HFFc6 (cell line): ENCODE measurements at places on chromosomes 3 and 15. TPM values are rescaled to one million over a fixed set of nuclear protein-coding genes. Genes with fewer than 3 reads are reported as not detected.

DNA sequence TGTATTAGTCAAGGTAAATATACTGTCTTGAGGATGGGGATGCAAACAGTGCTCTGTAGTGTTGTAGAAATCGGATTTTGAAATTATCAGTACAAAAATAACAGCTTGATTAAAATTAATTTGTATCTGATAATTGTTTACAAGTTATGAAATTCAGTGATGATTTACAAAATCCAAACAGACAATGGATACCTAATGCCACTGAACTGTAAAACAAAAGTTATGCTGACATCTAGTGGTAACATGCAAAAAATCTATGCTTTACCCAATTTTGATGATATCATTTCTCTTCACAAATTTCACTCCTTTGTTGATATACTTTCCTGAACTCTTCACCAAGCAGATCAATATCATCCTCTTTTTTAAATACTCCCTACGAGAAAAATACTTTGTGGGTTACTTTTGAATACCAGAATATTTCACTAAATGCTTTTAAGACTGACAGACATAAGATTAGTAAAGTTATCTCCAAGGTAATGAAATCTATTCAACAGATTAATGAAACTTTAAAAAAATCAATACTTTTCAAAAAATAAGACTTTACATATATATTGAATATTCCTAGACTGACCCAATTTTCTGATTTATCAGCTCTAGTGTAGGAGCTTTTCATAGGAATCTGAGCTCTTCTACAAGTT is 36.0 kb downstream of the MNS1 start:
- peak; percentile 11 for DNase-seq

DNA sequence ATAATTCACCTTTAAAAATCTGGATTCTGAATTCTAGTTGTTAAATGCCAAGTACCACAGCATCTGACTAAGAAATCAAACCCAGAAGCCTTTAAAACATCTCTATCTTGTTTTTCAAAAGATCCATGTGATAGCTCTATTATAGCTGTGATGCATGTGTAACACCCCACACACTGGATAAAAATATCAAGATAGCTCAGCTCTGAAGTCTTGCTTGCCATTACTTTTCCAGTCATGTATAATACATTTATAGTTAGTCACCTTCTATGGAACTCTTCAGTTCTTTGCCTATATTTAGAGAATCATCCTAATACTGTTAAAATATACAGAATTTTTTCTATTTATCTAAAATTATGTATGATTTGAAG is 11.6 kb downstream of the ARPP19 start:
- DNase-seq: peak; percentile 15

LRTM1 gene
- not detected in 2 replicates for total RNA-seq

- no peak for DNase-seq
Observed at GRCh38 chr3:148381051-148381450, 316.7 kb upstream of the AGTR1 start.

AGTR1 gene
- not detected in 3 replicates for total RNA-seq

DNA sequence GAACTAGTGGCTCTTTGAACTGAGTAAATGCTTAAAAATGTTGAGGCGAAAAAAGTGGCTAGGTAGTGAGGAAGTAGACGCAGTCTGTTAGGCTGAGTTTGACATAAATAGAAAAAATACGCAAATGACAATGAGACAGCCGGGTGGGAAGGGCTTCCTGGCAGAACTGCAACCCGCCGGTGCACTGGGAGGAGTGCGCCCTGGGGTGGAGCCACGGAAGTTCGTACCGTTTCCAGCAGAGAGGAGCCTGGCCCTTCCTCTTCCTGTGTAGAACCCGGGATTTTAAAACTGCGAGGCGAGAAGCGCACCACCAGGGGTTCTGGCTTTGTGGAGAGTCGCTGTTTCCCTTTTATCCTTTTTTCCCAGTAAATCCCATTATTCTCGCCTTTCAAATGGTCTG is 602.6 kb downstream of the PYDC2 start:
- peak; percentile 24 for DNase-seq

P2RY12 gene
- total RNA-seq: not detected in 3 replicates

DNA sequence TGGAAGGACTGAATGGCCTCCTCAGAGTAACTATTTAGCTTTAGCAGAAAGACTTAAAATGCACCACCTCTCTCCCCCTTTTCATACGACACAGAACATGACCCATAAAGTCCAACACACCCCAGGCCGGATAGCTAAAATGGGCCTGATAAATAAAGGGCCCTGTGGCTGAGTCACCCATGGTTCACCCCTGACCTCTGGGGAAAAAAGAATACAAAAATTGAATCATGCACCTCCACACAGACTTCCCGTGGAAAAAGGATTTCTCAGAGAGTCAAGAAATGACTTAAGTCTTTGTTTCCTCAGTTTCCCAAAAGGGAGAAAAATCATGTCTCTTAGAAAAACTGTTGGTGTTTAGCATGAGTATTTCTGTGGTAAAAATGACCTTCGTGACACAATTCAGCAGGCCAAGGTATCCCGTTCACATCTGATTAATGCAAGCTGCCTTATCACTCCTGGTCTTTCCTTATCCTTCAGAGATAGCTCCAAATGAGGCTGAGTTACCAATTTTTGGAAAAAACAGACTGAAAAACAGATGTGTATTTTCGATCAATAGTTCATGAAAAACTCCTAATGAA is 34.0 kb upstream of the ARHGEF3 start:
- peak; percentile 33 for DNase-seq

GRCh38 chr15:87631093-87631492 is 625.4 kb downstream of the NTRK3 start:
- no peak for DNase-seq

RBP2 gene
- total RNA-seq: not detected in 2 replicates

- DNase-seq: no peak
Observed at GRCh38 chr3:158094235-158095110, 11.7 kb downstream of the SHOX2 start.

- DNase-seq: peak; percentile 39
Observed at GRCh38 chr3:100245927-100246326, 14.9 kb upstream of the TBC1D23 start.

GRCh38 chr3:50599716-50600118 is 11.9 kb downstream of the CISH start:
- DNase-seq: no peak

GRCh38 chr3:28287046-28287445 is 45.6 kb downstream of the CMC1 start:
- DNase-seq: no peak

SPINK8 gene
- total RNA-seq: not detected in 3 replicates

DNA sequence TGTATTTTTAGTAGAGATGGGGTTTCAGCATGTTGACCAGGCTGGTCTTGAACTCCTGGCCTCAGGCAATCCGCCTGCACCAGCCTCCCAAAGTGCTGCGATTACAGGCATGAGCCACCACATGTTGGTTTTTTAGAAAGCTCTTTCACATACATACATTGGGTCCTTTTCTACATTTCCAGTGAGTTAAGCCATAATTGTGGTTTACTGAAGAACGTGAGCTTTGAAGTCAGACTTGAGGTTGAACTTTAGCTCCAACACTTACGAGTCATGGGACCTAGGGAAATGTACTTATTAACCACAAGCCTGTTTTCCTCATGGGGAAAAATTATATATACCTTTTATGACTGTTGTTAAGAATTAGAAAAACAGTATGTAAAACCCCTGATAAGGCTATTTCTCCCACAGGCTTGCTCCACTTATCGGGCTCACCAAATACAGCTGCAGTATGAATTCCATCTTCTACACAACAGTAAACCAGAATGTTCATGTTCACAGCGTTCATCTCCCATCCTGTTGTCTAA is 39.0 kb downstream of the GPR160 start:
- peak; percentile 59 for DNase-seq

RHOV gene
- total RNA-seq: 0.18 to 0.41 TPM in 2 of 3 replicates, not detected in the other

GRCh38 chr15:33145447-33145846 is 49.1 kb downstream of the FMN1 start:
- no peak for DNase-seq

DNA sequence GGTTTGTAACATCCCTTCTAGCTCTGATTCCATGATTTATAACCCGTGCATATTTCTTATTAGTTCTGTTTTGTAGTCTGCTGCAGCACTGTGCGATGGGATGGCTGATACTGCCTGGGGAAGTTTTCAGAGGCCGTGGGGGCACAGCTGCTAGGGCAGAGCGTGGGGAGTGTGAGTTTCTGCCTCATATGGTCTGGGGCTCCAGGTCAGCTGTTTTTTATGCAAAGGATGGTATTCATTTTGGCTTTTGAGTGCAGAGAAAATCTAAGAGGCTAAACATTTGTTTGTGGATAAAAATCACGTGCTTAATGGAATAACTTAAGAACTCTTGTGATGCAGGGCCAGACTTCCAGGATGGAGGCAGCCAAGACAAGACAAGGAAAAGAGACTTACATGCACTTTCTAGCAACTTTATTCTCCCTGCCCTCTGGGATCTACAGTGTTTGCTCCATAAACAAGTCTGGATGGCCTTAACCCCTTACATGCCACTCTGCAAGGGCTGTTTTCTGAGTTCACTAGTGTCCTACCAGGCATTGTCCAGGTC is 45.5 kb upstream of the CFAP161 start:
- DNase-seq: no peak

GRCh38 chr3:52123106-52123725 is 31.0 kb downstream of the POC1A start:
- DNase-seq: peak; percentile 46

GRCh38 chr3:106058475-106058874 is 189.7 kb upstream of the CBLB start:
- no peak for DNase-seq

GRCh38 chr3:174675406-174675805 is 183.7 kb upstream of the NAALADL2 start:
- no peak for DNase-seq

DNA sequence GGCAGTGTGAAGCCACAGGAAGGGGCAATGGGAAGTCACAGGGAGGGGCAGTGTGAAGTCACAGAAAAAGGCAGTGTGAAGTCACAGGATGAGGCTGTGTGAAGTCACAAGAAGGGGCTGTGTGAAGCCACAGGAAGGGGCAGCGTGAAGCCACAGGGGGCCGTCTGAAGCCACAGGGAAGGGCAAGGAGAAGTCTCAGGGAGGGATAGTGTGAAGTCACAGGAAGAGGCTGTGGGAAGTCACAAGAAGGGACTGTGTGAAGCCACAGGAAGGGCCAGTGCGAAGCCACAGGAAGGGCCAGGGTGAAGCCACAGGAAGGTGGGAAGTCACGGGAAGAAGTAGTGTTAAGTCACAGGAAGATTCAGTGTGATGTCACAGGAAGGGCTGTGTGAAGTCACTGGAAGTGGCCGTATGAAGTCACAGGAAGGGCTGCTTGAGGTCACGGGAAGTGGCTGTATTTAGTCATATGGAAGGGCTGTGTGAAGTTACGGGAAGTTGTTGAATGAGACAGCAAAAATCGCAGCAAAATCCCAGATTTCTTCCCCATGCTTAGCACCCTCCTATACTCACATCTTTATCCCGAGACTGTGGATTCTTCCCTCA is 38.6 kb downstream of the GASK1A start:
- no peak for DNase-seq

DNA sequence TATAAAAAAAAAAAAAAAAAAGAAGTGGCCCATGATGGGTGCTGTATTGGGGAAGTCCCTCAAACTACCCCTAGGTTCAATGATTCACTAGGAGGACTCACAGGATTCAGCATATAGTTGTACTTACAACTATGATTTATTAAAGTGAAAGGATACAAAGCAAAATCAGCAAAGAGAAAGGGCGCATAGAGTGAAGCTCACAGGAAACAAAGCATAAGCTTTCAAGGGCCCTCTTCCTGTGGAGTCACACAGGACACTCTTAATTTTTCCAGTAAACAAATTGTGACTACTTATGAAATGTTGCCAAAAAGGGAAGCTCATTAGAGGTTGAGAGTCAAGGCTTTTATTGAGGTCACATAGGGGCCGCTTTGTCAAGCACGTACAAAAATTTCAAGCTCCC is 153.7 kb upstream of the GAP43 start:
- DNase-seq: no peak

DNA sequence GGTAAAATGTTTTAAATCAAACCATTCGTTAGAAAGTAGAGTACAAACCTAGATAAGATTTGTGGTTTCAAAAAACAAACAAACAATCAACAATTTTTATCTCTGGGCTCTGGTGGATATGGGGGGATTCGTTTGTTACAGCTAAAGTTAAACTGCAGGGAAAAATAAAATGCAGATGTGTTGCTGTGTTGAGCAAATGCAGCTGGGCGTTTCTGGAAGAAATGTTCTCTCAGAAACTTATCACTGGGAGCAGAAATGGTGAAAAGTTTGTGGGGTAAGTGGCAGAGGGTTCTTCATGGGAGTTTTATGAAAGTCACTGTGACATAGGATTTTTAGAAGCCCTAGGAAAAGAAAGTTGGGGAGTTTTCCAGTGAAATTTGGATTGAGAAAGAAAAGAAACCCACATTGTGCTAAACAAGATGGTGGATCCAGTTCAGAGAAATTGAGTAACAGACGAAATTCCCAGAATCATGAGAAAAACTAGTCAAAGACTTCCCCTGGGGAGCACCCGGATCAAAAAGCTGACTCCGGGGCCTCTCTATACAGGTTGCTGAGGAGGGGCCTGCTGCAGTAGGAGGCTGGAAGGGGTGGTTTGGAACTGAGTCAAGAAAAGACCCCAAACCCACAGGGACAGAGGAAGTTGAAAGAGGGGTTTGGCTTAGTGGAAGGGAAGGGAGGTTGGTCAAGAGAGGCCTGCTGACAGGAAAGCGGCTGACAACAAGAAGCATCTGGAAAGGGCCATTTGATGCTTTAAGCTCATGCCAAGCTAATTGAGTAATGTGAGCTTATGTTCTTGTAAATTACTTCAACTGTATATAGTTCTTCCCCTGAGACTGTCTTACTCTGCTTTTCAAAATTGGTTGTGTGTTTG is 108.7 kb downstream of the RARB start:
- no peak for DNase-seq

PRR20G gene
- total RNA-seq: not detected in 3 replicates

DNA sequence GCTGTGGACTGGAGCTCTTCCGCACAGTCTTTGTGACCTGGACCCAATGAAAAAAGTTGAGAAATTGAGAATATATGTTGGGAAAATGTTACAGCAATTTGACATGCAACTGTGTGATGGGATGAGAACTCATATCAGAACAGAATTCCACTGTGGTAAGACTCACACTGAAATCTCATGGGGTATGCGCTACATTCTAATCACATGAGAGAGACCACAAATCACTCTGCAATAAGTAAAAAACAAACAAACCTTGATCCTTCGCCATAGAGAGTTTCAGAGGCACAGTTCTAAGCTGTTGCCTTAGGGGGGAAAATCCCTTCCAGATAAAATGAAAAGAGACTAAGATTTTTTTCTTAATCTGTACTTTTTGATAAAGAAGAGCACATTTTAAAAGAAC is 37.3 kb downstream of the LMCD1 start:
- DNase-seq: peak; percentile 25

TIMP4 gene
- total RNA-seq: 0.18 to 1.2 TPM (median 0.23 TPM) in 3 replicates

DNA sequence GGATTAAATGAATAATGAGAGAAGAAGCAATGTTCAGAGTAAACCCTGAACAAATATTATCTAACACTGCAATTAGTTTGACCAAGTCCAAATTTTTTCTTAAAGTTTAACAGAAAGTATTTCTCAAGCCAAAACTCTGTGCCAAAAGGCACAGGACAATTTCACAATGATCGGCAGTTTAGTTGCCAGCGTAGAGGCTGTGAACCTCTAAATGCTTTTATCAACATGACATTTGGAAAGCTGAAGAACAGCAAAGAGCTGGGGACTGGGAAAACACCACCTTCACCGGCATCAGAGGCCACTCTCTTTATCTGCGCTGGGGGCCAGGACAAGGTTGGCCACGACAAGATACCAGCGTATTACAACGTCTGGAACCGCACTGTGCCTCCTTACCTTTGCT is 125.6 kb downstream of the ADAMTS17 start:
- DNase-seq: no peak

FANCI gene
- total RNA-seq: 22.0 to 47.1 TPM (median 37.6 TPM) in 3 replicates
